Activated T-cell treated with anti-CD3 and anti-CD28 coated beads, Interleukin-2, amount 50 U/mL, for 72 hours (primary cell): ENCODE measurements at places on chromosomes 7 and 10. TPM values are rescaled to one million over a fixed set of nuclear protein-coding genes. Genes with fewer than 3 reads are reported as not detected.
A peak's percentile ranks its signal among the peaks of the same experiment; 100 is the strongest.

Gene TSPAN33
- 31.5 TPM for total RNA-seq

Gene HMX2
- total RNA-seq, result 1.1 TPM

Gene SRI
- 132 TPM for total RNA-seq

Gene TLX1
- not detected for total RNA-seq

Gene GPR15LG
- total RNA-seq, result not detected

Gene HNRNPH3
- total RNA-seq, result 150 TPM

DNA sequence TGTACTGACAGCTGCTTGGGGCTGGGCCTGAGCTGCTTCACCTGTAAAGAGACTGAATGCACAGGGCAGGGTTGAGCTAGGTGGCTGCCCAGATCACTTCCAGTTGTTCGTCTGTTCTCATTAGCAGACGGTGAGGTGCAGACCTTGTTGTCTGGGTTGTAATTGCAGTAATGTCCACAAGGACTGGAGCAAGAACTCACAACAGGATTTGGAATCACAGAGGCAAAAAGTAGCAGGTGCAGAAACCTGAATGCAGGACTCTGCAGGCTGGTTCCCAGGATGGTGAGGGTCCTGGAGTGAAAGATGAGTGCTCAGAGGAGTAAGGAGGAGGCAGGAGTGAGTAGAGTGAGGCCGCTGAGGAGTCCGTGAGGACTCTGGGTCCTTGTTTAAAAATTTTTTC, 9.2 kb downstream of the ZSCAN25 start:
- peaks cover 90% of the 10 kb centered on the region for H3K4me1 ChIP-seq
- H3K36me3 ChIP-seq, result peaks cover 40% of the 10 kb centered on the region
- no peaks in the 10 kb centered on the region for H3K27me3 ChIP-seq
- DNase-seq, result no peak

DNA sequence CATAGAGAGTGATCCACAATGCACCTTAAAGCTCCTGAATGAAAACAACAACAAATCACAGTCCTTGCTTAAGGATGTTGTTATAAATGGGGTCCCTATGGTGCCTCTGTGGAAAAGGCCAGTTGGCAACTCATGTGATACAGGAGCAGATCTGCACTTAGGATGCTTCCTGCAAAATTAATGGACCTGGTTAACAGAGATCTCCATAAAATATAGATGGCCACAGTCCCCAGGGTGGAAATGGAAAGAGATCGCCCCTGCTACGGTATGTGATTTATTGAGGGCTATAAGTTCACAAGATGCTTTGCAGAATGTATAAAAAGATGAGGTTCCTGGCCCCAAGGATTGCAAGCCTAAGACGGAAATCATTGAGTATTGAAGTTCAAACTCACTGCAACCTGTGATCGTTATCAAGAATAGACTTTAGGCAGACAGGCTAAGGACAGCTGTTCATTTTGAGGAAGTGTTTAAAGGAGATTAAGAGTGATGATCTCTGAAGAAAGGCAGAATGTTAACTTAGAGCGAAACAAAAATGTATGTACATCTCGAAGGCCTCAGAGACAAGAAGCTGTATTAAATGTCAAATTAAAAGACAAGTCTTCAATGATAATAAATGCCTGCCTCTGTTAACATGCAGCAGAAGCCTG, 174.1 kb upstream of the PLPP4 start:
- H3K27me3 ChIP-seq, result no peaks in the 10 kb centered on the region
- DNase-seq, result no peak
- H3K36me3 ChIP-seq, result no peaks in the 10 kb centered on the region
- no peak overlapping the region for H3K27ac ChIP-seq

- no peak for DNase-seq
- H3K36me3 ChIP-seq, result peaks cover 10% of the 10 kb centered on the region
- no peaks in the 10 kb centered on the region for H3K4me1 ChIP-seq
- H3K27me3 ChIP-seq, result no peaks in the 10 kb centered on the region
- H3K4me3 ChIP-seq, result no peak overlapping the region
- H3K27ac ChIP-seq, result no peak overlapping the region
Measured at GRCh38 chr10:93309062-93309461, 173.1 kb downstream of the MYOF start.

GRCh38 chr7:128359939-128360338, 1.6 kb downstream of the PRRT4 start:
- H3K4me1 ChIP-seq, result peaks cover 23% of the 10 kb centered on the region
- no peak overlapping the region for H3K27ac ChIP-seq
- H3K36me3 ChIP-seq, result peaks cover 2% of the 10 kb centered on the region

- no peaks in the 10 kb centered on the region for H3K4me1 ChIP-seq
- no peak overlapping the region for H3K27ac ChIP-seq
- H3K36me3 ChIP-seq, result no peaks in the 10 kb centered on the region
- DNase-seq, result no peak
- H3K4me3 ChIP-seq, result no peak overlapping the region
- no peaks in the 10 kb centered on the region for H3K27me3 ChIP-seq
Measured at GRCh38 chr7:151824373-151824933, 52.5 kb downstream of the PRKAG2 start.

DNA sequence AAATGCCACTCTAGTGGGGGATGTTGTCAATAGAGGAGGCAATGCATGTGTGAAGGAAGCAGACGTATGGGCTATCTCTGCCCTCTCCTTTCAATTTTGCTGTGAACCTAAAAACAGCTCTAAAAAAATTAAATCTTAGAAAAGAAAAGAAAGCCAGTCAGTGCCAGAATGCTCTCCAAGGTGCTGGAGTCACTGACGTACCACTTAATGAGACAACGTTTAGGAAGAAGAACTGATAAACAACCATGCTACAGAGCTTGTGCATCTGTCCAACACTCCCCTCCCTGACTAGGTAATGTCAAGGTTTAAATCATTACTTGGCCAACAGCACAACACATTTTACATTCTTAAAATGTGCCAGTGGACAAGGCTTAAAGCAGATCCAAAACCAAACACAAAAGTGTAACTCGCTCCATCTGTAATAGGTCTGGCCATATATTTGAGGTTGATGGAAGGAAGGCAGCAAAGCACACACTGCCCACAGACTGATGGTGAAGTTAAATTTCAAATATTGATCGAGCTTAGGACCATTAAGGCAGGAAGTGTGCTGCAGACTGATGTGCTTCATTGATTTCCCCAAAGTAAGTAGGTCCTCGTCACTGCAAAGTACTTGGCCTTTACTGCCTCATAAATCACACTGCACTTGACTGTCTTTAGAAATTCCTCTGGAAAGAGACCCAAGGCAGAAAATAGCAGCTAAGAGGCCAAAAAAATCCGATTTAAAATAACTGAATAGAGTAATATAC, 15.5 kb downstream of the ARMH3 start:
- no peak overlapping the region for H3K27ac ChIP-seq
- H3K27me3 ChIP-seq, result no peaks in the 10 kb centered on the region
- no peaks in the 10 kb centered on the region for H3K4me1 ChIP-seq
- no peaks in the 10 kb centered on the region for H3K36me3 ChIP-seq

GRCh38 chr10:114271075-114271778, 32.2 kb downstream of the VWA2 start:
- no peaks in the 10 kb centered on the region for H3K4me1 ChIP-seq
- H3K27ac ChIP-seq, result no peak overlapping the region
- no peaks in the 10 kb centered on the region for H3K36me3 ChIP-seq
- H3K27me3 ChIP-seq, result peaks cover 13% of the 10 kb centered on the region

GRCh38 chr7:116185956-116186355, 24.4 kb upstream of the TES start:
- H3K4me3 ChIP-seq, result no peak overlapping the region
- H3K36me3 ChIP-seq, result peaks cover 5% of the 10 kb centered on the region
- no peak for DNase-seq
- no peak overlapping the region for H3K27ac ChIP-seq
- no peaks in the 10 kb centered on the region for H3K4me1 ChIP-seq

DNA sequence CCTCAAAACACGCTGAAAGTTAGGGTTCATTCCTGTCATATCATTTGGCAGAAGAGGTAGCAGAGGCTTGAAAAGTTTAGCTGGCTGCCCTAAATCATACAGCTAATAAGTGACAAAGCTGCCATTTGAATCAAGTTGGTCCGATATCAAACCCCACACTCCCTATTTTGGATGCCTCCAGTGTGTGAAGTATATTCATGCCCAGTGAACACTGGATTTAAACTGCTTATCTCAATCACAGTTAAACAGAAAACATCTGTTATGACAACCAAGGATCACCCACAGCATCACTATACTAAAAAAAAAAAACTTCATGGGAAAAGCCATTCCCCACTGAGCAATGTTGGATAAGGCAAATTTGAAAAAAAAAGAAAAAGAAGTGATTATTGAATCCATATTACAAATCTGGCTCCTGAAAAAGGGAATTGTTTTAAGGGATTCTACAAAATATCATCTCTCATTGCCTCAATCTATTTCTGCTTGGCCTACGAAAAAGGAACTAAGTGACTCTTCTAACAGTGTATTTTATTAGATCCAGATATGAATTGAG, 48.3 kb downstream of the ABCB1 start:
- no peaks in the 10 kb centered on the region for H3K36me3 ChIP-seq
- no peaks in the 10 kb centered on the region for H3K4me1 ChIP-seq
- no peak for DNase-seq
- H3K4me3 ChIP-seq, result no peak overlapping the region
- no peaks in the 10 kb centered on the region for H3K27me3 ChIP-seq
- no peak overlapping the region for H3K27ac ChIP-seq

DNA sequence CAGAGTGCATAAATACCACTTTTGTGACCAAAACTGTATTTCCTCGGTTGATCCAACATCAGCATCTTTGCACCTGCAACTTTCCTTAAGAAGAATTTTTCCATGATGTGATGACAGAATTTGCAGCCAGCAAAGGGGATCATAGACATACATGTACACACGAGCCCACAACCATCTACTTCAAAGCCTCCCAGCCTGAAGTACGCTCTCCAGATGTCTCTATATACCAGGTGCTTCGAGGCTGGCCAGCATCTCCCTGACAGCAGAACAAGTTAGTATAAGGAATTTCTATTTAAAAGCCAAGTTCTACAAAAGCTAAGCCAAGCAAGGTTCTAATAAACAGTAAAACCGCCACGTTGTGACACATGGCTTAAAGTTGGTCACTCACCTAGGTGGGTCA, 328.5 kb downstream of the KCNMA1 start:
- no peak overlapping the region for H3K4me3 ChIP-seq
- peaks cover 6% of the 10 kb centered on the region for H3K27me3 ChIP-seq
- H3K36me3 ChIP-seq, result no peaks in the 10 kb centered on the region
- DNase-seq, result no peak
- no peaks in the 10 kb centered on the region for H3K4me1 ChIP-seq

GRCh38 chr7:15234431-15234830, 327.4 kb downstream of the AGMO start:
- H3K27me3 ChIP-seq, result no peaks in the 10 kb centered on the region
- DNase-seq, result no peak
- H3K4me3 ChIP-seq, result no peak overlapping the region
- H3K4me1 ChIP-seq, result no peaks in the 10 kb centered on the region
- no peaks in the 10 kb centered on the region for H3K36me3 ChIP-seq
- H3K27ac ChIP-seq, result no peak overlapping the region

DNA sequence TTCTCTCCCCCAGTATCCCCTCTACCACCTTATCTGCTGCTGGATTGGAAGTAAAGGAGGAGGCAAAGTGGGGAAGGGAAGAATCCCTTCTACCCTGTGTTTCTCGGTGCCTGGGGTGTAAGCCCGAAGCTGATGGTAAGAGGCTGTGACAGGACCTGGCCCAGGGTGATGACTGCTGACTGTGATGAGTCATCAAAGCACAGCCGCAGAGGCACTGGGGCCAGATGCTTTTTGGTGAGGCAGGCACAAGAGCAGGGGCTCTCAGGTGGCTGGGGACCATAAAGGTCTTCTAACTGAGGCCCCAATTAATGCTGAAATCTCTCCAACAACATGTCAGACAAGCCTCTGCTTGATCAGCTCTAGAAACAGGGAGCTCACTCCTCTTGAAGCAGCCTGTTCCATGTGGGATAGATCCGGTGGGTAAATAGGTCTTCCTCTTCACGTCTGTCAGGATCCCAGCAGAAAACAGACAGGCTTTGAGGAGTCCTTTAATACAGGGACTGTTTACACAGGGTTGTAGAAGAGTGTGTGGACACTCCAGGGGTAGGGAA, 86.1 kb upstream of the PCBD1 start:
- DNase-seq, result peak; percentile 4
- no peaks in the 10 kb centered on the region for H3K36me3 ChIP-seq
- H3K27me3 ChIP-seq, result peaks cover 37% of the 10 kb centered on the region
- no peaks in the 10 kb centered on the region for H3K4me1 ChIP-seq

DNA sequence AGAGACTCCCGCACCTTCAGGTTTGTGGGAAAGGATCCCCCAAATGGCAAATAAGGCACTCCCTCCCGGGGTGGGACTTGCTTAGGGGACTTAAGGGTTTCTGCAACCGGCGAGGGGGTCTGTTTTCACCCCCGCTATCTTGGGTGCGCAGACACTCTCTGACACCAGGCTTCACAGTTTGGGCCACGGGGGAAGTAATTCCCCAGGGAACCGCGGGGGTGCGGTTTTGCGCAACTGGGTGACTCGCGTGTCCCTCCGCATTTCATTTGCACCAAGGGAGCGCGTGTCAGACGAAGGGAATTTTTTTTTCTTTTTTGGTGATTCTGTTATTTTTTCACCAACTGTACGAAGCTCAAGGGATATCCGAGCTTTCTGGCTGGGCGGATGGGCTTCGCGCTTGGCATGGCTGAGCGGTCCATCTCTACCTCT, 1.7 kb downstream of the GRM8 start:
- peaks cover 65% of the 10 kb centered on the region for H3K27me3 ChIP-seq
- peaks cover 21% of the 10 kb centered on the region for H3K4me1 ChIP-seq
- peak; percentile 3 for DNase-seq
